NCI-H1417 treated with DMSO at 0.1 percent for 48 hours (cell line): ENCODE measurements at places on chromosomes 4 and X.

- no peak for DNase-seq
Observed at GRCh38 chr4:128455480-128455879, 167.9 kb upstream of the PGRMC2 start.

GRCh38 chrX:155857561-155857960 lies 23.6 kb upstream of the VAMP7 start:
- no peak for DNase-seq

DNA sequence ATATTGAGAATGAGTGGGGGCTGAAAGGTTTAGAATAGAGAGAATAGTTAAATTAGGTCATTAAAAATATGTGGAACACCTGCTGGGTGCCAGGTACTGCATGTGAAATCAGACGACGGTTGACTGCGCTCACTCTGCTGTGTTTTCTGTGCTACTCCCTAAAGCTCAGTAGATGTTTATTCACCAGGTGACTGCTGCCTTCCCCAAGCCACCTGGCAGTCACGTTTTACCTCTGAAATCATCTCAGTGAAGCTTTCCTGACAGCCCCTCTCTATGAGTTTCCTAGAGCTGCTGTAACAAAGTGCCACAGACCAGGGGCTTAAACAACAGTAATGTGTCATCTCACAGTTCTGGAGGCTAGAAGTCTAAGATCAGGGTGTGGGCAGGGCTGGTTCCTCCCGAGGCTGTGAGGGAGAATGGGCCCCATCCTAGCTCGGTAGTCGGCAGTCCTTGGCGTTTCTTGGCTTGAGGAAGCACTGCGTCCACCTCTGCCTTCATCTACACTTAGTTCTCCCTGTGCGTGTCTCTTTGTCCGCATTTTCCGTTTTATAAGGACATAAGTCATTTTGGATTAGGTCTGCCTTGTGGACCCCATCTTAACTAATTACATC lies 25.3 kb downstream of the ADD1 start:
- DNase-seq = no peak

GRCh38 chr4:24655971-24656370 lies 71.6 kb upstream of the DHX15 start:
- no peak for DNase-seq

DNA sequence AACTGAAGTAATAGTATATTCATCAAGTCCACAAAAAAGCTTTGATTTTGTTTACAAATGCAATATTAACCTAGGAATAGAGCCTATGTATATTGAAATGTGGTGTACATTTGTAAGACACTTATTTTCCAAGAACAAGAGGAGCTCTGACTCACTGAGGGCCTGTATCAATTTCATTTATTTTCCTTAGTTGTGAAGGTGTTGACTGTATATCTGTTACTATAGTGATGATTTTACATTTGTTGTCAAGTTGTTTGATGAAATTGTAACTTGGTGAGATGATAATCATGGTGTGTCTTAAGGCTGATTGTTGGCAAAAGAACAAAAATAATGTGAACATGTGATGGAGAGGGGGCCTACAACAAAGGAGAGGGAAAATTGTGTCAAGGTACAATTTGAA lies 274.9 kb upstream of the TEX13A start:
- DNase-seq = no peak

DNA sequence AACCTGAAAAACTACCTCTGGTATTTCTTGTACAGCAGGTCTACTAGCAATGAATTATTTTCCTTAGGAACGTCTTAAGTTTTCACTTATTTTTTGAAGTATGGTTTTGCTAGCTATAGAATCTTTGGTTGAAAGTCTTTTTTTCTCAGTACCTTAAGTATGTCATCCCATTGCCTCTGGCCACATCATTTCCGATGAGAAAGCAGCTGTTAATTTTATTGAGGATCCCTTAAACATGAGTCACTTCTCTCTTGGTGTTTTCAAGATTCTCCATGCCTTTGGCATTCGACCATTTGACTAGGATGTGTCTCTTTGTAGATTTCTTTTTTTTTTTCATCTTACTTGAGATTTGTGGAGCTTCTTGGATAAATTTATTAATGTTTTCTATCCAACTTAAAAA lies 803.8 kb upstream of the AMOT start:
- DNase-seq = no peak

DNA sequence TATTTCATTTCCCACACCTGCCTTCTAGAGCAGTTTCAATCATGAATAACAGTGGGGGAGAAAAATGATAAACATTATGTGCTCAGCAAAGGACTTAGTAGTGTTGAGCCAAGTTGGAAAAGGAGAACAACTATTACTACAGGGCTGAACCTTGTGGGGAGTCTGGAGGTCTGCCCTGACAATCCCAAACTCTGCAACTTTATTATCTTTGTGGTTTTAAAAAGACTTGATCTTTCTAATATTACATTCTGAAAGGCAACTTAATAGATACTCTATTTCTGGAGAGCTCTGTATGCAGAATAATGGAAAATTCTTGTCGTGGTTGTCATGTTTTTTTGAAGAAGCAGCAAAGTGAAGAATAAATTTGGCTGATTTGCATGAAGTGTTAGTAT lies 116.1 kb downstream of the SPCS3 start:
- no peak for DNase-seq

DNA sequence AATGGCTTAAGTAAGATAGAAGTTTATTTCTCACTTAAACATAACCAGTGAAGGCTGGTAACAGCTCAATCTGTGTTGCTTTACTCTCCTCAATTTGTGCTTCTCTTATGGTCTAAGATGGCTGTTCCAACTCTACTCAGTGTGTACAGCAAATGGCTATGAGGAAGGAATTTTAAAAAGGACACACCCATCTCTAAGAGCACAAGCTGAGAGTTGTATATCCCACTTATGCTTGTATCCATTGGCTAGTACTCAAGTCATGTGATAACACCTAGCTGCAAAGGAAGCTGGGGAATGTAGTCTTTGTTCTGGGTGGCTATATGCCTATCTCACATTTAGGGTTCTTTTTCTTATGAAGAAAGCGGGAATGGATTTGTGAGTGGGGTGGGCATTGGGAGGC lies 63.3 kb downstream of the GPAT3 start:
- no peak for DNase-seq

DNA sequence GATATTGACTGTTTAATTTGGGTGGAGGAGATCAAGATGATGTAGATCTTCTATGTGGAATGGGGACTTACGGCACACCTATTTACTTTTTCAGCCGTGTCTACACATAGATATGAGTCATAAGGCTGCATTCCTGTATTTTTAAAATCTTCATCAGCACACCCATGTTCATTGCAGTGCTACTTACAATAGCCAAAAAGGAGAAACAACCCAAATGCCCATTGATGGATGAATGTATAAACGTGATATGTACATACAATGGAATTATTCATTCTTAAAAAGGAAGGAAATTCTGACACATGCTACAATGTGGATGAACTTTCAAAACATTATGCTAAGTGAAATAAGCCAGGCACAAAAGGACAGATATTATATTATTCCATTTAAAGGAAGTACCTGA lies 98.6 kb downstream of the AASDH start:
- no peak for DNase-seq

GRCh38 chr4:56247646-56248045 lies 139.6 kb downstream of the AASDH start:
- no peak for DNase-seq

- no peak for DNase-seq
Observed at GRCh38 chrX:49189606-49190005, 3.4 kb upstream of the PRICKLE3 start.

DNA sequence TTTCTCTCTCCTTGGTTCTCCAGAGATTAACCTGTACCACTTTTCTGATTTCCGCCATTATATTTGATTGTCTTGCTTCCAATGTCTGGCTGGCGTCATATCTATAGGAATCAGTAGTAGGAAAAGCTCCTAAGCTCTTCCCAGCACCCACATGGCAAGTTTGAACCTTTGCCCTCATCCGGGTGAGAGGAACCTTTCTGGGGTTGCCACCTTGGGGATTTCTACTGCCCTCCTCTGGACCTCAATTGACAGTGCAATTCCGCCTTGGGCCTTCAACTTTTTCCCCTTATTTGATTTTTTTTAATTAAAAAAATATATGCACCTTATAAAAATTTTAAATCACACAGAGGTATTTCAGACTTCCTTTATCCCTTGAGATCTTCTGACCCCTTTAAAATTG lies 2.0 kb upstream of the CXorf66 start:
- no peak for DNase-seq

GRCh38 chr4:44983083-44983482 lies 256.7 kb upstream of the GNPDA2 start:
- peak; percentile 54 for DNase-seq

DNA sequence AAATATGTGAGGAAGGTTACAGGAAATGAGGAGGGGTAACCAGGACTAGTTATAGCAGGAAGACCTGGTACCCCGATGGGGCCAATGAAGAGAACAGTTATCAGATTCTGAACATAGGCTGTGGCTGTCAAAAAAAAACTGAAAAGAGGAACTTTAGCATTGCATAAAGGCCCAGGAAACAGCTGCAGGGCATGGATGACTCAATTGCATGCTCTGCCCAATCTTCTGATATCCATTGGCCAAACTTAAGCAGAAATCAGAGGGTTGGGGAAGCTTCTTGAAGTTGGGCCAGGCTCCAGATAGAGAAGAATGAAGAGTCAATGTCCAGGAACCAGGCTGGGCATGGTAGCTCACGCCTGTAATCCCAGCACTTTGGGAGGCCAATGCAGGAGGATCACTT lies 1222.4 kb upstream of the PRKX start:
- DNase-seq = no peak

GRCh38 chr4:182642831-182643230 lies 274.4 kb downstream of the DCTD start:
- DNase-seq = no peak

DNA sequence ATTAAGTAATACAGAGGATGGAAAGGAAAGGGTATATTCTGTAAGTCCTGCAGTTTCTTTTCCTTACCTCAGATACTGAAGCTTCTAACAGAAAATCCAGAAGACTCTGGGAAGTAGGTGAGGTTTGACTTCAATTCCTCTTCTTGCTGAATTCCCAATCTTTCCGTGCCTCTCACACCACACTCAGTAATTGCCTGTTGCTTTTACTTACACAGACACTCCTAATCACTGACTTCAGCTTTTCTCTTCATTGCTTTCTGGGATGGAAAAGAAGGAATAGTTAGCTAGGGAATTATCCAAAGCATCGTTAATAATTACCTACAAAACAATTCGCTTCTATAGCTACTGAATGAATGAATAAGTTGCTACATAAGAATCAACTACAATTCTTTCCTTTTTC lies 163.6 kb downstream of the FBXO8 start:
- no peak for DNase-seq

DNA sequence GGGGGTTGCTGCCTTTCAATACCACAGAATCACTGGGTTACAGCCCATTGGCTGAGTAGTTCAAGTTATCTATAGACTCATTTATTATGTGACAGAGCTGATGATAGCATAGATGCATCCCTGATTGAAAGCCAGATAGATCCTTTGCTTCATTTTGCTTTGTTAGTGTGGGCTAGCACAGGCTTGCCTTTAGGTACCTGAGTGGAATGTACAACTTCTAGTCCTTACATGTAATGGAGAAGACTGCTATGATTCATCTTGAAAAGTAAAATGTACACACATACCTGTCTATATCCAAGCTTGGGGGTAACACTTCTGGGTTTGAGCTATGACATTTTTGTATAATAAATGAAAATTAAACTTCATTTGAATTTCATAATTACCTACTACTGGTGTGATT lies 226.0 kb upstream of the FTHL17 start:
- DNase-seq = no peak

GRCh38 chr4:61500883-61501282 lies 300.8 kb downstream of the ADGRL3 start:
- DNase-seq = no peak

GRCh38 chr4:14529653-14530052 lies 472.6 kb upstream of the CPEB2 start:
- DNase-seq = no peak

- no peak for DNase-seq
Observed at GRCh38 chr4:38831653-38832052, 25.0 kb downstream of the TLR6 start.

GRCh38 chr4:9826551-9826950 lies 45.1 kb downstream of the DRD5 start:
- DNase-seq = no peak

DNA sequence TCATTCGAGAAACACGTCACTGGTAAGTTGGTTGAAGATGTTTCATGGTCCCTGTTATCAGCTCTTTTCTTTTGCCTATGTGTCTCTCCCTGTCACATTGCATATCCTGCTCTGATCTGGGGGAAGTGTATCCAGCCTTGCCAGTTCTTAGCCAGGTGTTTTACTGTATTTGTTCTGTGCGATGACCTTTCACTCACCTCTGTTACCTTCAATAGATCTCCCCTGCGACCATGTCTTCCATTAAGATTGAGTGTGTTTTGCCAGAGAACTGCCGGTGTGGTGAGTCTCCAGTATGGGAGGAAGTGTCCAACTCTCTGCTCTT lies 2.6 kb downstream of the RGN start:
- DNase-seq = no peak

- DNase-seq = no peak
Observed at GRCh38 chr4:4411906-4412305, 25.0 kb downstream of the NSG1 start.

DNA sequence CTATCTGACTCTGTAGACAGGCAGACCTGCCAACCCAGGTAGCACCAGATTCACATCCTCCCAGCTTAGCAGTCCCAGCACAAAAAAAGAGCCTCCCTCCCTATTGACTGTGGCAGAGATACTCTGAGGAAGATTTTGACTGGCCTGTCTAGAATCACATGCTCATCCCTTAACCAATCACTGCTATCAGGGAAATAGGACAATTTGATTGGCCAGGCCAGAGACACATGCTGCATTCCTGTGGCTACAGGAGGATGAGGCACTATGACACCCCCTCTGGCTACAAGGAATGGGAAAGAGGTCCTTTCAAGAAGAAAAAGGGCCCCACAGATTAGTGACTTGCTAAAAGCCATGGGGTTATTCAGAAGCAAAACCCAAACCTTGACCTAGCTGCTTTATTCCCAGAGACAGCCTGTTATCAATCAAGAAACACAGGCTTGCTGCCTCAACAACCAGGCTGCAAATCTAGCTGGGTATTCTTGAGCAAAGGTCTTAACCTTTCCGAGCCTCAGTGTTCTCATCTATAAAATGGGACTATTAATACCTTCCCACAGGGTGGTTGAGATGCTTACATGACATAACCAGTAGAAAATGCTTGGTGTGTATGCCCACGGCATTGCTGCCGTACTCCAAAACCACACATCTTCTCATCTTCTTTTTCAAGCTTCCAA lies 147.6 kb downstream of the BCOR start:
- DNase-seq = no peak
